ENCODE measurements at places on chromosomes 6 and 20.

DNA sequence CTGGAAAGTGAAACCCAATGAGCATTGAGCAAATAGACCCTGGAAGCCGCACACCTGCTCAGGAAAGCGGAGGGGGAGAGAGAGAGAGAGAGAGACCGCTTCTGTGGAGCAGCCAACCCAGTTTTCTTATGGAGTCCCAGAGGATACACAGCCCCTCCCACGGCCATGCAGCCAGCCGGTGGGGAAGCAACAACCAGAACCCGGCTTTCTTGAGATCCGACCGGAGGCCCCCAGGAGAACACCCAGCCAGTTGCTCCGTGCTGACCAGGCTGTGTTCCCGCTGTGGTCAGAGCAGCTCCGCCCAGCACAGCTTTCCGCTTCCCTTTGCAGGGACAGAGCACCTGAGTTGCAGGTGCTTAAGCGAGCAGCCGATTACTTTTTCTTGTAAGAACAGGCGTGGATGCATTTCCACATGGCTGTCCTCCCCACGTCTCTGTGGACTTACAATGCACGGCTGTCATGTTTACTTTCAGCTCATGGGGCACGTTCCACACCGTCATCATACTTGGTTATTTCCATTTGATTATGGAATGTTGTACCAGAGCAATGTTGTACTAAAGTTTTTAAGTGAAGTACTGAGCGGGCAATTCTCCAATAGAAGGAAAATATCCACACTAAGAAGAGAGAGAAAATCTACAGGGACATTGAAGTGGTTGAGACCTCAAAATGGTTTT is 381.9 kb downstream of the THBS2 start:
- no peak for DNase-seq

DNA sequence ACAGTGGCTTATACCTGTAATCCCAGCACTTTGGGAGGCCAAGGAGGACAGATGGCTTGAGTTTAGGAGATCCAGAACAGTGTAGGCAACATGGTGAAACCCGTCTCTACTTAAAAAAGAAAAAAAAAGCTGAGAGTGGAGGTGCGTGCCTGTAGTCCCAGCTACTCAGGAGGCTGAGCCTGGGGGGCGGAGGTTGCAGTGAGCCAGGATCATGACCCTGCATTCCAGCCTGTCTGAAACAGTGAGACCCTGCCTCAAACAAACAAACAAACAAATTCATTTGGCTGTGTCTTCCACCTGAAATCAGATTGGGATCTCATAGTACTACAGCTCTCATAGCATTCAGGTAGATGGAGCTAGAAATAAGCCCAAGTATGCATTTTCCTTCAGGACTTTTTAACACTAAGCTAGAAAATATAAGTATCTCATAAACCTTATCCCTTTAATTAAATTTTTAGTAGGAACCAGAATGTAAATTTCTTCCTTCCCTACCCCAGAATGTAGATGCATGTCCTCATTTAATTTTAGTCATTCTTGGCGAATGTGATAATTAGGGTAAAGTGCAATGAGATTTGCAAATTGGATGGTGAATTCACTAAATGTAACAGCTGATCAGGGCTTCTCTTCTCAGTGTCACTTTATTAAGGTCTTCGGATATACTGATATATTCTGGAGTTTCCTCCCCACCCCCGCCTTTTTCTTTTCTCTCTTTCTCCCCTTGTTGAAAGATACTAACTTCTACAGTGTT is 190.4 kb downstream of the CDKAL1 start:
- DNase-seq: no peak

- DNase-seq: no peak
Observed at GRCh38 chr20:36102809-36103596, 51.5 kb upstream of the EPB41L1 start.

- no peak for DNase-seq
Observed at GRCh38 chr6:144349690-144350527, 64.8 kb downstream of the UTRN start.

DNA sequence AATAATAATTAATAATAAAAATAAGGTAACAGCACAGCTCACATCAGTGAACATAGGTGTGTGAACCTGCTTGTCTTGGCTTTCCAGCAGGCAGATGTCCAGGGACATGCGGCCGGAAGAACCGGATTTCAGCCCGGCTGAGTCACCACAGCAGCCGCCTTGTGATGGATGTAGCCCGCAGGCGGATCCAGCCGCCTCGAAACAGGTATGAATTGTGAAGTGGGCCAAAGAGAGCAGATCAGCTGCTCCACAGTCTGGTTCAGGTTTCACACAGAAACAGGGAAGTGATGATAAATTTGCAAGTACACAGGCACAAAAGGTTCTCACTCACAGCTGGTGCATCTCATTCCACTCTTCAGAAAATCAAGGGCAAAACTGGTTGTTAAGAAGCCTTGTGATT is 55.1 kb downstream of the ID4 start:
- DNase-seq: no peak

DNA sequence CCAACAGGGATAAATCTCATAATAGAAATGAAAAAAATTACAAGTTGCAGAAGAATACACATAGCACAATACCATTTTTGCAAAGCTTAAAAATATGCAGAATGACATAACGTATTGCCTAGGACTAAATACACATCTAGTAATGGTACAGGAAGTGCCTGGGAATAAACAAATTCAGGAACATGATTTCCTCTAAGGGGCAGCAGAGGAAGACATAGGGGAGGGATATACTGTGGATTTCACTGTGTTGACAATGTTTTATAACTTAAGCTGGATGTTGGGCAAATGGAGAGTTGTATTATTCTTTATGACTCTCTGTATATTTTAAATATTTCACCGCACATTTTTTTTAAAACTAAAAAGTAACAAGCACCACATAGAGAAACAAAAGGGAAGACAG is 5.6 kb upstream of the GLO1 start:
- peak; percentile 21 for DNase-seq

GRCh38 chr6:33156964-33157363 is 35.3 kb downstream of the COL11A2 start:
- DNase-seq: no peak

- DNase-seq: no peak
Observed at GRCh38 chr6:142863981-142864380, 81.0 kb downstream of the HIVEP2 start.

- DNase-seq: no peak
Observed at GRCh38 chr6:169171951-169172350, 81.7 kb downstream of the THBS2 start.

DNA sequence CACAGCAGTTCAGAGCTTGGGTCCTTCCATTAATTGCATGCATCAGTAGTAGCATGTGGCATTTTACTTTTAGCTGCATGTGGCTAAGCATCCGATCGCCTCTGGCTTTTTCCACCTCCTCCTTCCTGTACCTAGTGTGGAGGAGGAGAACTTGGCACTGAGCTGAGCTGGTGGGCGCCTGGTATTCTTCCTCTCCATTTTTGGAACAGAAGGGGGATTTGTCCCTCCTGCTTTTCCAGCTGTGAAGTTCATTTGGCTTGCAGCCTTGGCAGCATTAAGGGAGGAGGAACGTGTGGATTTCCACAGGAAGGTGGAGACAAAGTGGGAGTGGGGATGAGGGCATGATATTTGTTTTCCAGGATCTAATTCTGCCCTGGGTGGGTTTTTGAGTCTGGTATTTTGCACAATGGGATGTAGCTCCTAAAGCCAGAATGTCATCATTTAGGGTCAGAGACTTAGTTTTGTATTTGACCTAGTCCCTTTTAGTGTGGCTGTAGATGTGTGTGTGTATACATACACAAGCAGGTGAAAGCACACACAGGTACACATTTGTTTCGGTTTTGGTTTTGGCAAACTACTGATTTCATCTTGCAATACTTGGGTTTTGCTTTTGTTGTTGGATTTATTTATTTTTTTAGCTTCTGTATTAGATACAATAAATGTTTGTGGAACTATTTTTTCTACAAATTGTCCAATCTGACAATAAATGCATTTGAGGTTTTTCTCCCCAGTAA is 90.0 kb downstream of the SASH1 start:
- peak; percentile 77 for DNase-seq

- peak; percentile 87 for DNase-seq
Observed at GRCh38 chr6:5471637-5472398, 210.5 kb downstream of the FARS2 start.

DNA sequence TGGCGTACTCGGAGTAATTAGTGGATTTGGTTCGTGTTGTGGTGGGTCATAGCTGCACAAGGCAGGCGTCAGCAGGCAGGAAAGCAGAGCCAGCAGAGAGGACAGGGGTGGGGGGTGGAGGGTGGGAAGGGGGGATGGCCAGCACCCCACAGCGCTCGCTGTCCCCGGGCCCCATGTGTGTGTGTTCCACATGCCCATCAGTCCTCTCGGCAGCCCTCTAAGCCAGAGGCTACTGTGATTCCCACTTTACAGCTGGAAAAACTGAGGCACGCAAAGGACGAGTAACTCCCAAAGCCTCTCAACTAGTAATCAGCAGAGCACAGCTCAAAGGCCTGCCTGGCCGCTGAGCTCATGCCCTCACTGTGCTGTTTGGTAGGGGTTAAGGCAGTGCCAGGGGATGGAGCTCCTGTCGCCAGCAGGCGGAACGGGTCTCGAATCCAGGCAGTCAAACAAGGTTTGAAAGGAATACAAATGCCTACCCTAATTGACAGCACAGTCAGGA is 175.2 kb downstream of the ZDHHC14 start:
- DNase-seq: no peak

DNA sequence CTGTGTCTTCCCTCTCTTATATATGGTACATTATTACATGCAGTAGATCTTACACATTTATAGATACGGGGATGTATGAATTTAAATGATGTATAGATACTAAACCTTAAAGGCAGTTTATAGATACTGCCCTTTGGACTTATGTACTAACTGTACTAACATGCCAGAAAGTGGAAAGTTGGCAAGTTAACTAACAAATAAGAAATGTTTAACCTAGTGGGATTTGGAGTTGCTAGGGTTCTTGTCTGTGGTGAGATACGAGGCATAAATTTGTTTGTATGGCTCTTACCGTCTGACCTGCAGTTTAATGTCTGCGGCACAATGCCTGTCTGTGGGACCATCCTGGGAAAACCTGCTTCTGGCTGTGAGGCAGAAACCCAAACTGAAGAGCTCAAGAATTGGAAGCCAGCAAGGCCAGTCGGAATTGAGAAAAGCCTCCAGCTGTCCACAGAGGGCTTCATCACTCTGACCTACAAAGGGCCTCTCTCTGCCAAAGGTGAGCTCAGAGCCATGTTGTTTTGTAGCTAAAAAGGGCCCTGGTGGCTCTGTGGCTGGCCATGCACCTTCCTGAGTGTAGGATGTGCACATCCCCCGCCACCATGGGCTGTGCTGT is 62.9 kb upstream of the SLC22A1 start:
- no peak for DNase-seq

DNA sequence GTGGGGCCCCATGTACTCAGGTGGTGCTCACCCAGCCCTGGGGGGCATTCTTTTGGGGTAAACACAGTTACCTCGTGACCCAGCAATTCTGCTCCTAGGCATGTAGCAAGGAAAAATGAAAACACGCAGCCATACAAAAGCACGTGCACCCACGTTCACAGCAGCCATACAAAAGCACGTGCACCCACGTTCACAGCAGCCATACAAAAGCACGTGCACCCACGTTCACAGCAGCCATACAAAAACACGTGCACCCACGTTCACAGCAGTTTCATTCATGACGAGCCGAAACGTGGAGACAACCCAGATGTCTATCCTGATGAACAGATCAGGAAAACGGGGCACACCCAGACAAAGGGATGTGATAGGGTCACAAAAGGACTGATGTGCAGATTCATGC is 57.1 kb downstream of the YTHDF1 start:
- no peak for DNase-seq

GRCh38 chr6:45507186-45507585 is 129.5 kb upstream of the SUPT3H start:
- DNase-seq: no peak

- no peak for DNase-seq
Observed at GRCh38 chr6:74466572-74466971, 739.3 kb downstream of the COL12A1 start.

DNA sequence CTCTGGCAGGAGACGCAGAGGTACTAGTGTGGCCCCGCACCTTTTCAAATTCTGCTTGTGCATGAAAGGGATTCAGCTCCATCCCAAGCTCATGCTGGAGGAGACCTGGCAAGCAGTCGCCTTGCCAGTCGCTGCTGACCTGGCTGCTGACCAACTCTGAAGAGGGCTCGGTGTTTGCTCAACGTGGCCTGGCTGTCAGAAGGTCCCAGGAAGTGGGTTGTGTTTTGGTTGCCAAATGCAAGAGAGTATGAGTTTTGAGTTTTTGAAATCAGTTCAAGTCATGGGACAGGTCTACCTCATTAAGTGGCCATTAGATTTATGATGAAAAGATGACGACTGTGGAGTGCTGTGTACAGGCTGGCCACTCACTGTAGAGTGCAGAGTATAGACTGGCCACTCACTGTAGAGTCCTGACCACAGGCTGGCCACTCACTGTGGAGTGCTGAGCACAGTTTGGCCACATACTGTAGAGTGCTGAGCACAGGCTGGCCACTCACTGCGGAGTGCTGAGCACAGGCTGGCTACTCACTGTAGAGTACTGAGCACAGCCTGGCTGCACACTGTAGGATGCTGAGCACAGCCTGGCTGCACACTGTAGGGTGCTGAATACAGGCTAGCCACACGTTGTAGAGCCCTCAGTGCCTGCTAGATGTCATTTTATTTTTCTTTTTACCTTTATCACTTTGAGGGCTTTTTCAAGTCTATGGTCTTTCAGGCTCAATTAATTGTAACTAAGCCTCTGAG is 193.9 kb downstream of the ZNF217 start:
- DNase-seq: no peak

DNA sequence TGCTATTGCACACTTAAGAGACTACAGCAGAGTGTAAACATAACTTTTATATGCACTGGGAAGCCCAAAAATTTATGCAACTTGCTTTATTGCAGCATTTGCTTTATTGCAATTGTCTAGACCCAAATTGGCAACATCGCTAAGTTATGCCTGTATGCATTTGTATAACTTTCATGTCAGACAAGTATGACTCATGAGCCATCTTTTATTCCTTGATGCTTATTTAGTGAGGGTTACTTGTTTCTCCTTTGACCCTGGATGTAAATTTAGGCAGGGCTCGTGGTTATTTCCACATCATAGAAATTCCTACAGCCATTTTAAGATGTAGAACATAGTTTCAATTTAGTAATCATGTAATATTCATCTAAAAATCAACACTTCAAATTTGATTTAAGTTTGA is 130.3 kb upstream of the LY86 start:
- no peak for DNase-seq

DNA sequence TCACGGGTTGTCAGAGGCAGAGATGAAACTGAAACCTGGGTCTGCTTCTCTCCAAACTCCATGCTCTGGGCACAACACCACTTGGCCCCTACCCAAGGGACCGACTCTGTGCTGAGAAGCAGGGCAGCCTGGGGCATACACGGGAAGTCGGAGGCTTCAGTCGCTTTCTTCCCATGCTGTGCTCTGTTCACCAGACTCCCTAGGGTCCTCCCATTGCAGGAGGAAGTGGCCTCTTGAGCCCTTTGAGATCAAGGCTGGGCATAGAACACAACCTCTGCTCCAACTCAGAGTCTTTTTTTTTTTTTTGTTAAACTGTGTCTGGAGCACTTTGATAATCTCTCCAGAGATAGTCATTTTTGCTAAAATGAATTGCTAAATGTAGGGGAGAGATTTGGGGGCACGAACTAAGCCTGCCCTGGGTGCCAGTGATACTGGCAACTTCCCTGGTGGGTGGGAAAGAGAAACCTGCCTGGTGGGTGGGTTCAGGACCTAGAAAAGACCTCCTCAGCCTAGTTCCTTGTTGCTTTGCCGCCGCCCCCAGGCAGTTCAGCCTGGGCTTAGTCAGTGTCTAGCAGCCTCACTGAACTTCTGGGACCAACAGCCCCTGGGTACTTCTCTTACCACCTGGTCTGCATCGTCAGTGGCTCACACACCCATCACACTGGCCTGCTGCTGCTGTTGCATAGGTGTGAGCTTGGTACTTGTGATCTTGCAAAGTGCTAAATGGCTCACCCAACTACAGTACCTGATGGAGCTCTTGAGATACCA is 62.0 kb downstream of the PPP1R14C start:
- no peak for DNase-seq

Measured in A673 (cell line).